Activated CD4-positive, alpha-beta memory T cell treated with anti-CD3 and anti-CD28 coated beads, Interleukin-2, amount 10 ng/mL, durations not matched to agents 7 days and 5 days (primary cell): ENCODE measurements at places on chromosomes 1 and 21. TPM values are rescaled to one million over a fixed set of nuclear protein-coding genes. Genes with fewer than 3 reads are reported as not detected.

- no peak overlapping the region for H3K27ac ChIP-seq
- H3K4me1 ChIP-seq: peaks cover 2% of the 10 kb centered on the region
- H3K36me3 ChIP-seq: no peaks in the 10 kb centered on the region
- DNase-seq: no peak
- H3K27me3 ChIP-seq: no peaks in the 10 kb centered on the region
- H3K4me3 ChIP-seq: no peak overlapping the region
Measured at GRCh38 chr1:24805534-24806301, 60.5 kb downstream of the CLIC4 start.

DNA sequence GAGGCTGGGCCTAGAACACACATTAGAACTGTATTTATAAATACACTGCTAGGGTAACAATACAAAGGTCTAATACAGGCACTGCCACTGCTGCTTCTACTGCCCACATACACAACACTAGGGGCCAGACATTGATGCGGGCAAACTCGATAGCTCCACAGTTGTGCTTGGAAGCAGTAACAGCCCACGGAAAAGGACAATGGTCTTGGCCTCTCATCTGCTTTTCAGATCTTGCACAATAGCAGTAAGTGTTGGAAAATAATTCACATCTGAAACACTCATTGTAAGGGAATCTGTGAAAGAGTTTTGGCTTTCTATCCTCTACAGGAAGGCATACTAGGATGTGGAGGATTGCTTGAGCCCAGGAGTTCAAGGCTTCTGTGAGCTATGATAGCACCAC lies 6.9 kb upstream of the SPOCD1 start:
- H3K4me3 ChIP-seq: no peak overlapping the region
- no peak overlapping the region for H3K27ac ChIP-seq
- DNase-seq: no peak

DNA sequence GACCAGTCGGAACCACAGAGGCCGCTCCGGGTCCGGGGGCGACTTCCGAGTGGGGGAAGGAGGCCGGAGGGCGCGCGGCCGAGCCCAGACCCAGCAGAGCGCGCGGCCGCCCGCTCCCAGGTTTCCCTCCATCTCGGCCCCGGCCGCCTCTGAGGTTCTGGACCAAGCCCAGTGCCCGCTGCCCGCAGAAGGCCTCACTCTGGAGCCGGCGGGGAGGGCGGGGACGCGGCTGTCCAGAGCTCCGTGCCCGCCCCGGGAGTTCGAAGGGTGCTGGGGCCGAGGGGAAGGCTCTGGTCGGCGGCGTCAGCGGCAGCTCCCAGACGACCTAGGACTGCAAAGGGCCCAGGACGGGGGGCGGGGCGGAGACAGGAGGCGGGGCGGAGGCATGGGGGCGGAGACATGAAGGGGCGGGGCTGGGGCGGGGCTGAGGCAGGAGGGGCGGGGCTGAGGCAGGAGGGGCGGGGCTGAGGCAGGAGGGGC lies 48.0 kb upstream of the SLC19A1 start:
- peak; percentile 80 for DNase-seq
- peaks cover 35% of the 10 kb centered on the region for H3K36me3 ChIP-seq
- H3K27me3 ChIP-seq: peaks cover 26% of the 10 kb centered on the region
- no peak overlapping the region for H3K27ac ChIP-seq
- H3K4me1 ChIP-seq: peaks cover 20% of the 10 kb centered on the region

Gene SNX7
- 0.18 TPM for total RNA-seq

GRCh38 chr1:181416268-181416860 lies 67.0 kb upstream of the CACNA1E start:
- H3K27me3 ChIP-seq: no peaks in the 10 kb centered on the region
- DNase-seq: no peak
- no peak overlapping the region for H3K4me3 ChIP-seq
- H3K36me3 ChIP-seq: no peaks in the 10 kb centered on the region

DNA sequence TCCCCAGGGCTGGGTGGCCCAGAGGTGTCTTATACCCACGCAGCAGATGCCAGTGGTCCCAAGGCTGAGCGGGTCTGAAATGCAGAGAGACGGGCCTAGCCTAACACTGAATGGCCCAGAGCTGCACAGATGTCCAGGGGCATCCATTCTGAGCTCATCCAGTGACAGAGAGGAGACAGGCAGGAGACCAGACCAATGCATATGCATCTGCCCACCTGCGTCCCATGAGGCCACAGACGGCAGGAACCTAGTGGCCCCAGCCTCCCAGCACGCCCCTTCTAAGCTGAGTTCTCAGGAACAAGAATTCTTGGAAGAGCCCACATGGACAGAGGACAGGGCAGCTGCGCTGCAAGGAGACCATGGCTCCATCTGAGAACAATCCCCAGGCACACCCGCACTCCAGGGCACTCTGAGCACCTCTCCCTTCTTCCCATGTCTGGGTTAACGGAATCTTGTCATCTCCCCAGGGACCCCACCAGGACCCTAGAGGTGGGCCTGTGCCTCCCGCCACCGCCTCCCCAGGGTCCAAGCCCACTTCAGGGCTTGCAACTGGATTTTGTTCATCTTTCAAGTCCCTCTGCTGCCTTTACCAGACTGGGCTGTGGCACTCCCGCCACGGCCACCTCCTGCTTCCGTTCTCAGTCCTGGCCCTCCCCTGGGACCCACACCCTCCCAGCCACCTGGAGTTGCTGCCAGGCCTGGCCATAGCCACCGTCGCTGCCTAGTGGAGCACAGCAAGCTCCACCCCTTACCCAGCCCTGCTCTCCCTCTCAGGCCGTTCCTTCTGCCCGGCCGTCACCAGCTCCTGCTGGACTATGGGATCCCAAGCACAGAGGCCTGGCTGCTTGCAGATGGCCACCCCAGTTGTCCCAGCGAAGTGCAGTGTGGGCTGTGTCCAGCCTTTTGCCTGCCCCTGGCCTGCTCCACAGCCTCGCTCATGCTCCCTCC lies 3.3 kb downstream of the WNT3A start:
- H3K27ac ChIP-seq: no peak overlapping the region
- H3K27me3 ChIP-seq: peaks cover 48% of the 10 kb centered on the region
- peaks cover 7% of the 10 kb centered on the region for H3K4me1 ChIP-seq
- no peaks in the 10 kb centered on the region for H3K36me3 ChIP-seq

- H3K4me1 ChIP-seq: peaks cover 10% of the 10 kb centered on the region
- H3K27ac ChIP-seq: no peak overlapping the region
- H3K36me3 ChIP-seq: peaks cover 2% of the 10 kb centered on the region
- H3K27me3 ChIP-seq: peaks cover 11% of the 10 kb centered on the region
- no peak overlapping the region for H3K4me3 ChIP-seq
Measured at GRCh38 chr1:228697207-228698016, 37.9 kb upstream of the RHOU start.

DNA sequence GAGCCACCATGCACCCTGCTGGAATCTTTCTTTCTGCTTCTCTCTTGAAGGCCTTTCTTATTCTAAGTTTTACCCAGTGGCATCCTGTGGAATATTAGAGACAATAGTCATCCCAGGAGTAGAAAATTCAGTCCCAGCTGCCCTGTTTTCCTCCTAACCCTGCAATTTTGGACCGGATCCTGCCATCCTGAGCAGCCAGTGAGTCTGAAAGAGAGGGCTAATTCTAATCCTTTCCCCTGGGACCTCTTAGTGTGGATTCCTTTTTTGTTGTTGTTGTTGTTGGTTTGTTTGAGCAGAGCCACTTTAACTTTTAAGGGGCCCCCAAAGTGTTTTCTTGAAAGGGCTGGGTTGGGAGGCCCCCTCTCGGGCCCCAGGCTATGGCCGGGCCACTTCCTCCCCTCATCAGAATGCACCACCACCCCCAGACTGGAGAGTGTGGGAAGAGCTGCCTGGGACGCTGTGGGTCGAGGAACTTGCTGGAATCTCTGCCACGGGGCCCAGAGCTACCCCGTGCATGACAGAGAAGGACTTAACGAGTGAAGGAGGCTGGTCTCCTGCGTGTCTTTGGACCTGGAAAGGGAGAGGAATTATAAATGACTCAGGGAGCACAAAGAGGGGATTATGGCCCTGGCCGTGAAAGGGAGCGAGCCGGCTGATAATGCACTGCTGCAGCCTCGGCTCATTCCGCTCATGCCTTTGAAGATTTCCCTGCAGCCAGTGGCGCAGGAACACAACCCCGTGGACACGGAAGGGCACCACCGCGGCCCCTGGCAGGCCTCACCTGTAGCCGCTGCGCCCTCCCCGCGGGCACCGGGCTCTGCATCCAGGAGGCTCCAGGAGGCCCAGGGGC lies 81.0 kb upstream of the AKT3 start:
- H3K36me3 ChIP-seq: no peaks in the 10 kb centered on the region
- H3K4me3 ChIP-seq: no peak overlapping the region
- H3K27ac ChIP-seq: no peak overlapping the region
- no peaks in the 10 kb centered on the region for H3K4me1 ChIP-seq
- peaks cover 5% of the 10 kb centered on the region for H3K27me3 ChIP-seq

Gene E2F2
- total RNA-seq: 98.9 TPM

GRCh38 chr1:8002921-8003320 lies 23.2 kb downstream of the ERRFI1 start:
- DNase-seq: no peak
- no peaks in the 10 kb centered on the region for H3K4me1 ChIP-seq
- no peak overlapping the region for H3K4me3 ChIP-seq
- no peaks in the 10 kb centered on the region for H3K27me3 ChIP-seq

- H3K27ac ChIP-seq: no peak overlapping the region
- H3K4me1 ChIP-seq: peaks cover 15% of the 10 kb centered on the region
- no peaks in the 10 kb centered on the region for H3K27me3 ChIP-seq
- no peaks in the 10 kb centered on the region for H3K36me3 ChIP-seq
Measured at GRCh38 chr1:9859281-9860014, 35.7 kb upstream of the CLSTN1 start.

DNA sequence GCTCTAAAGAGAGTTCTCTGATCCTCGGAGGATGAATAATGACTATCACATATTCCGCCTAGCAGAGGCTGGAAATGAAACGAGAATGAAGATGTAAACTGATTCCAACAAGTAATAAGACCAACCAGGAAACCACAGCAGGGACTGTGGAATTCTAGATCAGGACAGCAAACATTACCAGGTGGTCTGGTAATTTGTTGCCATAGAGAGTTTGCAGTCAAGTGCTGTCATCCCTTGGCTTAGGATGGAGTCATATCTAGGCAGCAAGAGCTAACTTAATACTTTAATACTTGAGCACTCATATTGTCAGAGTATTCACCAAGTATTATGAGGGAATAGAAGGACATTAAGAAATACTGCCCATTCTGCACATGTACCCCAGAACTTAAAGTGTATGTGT lies 45.1 kb upstream of the MUTYH start:
- H3K4me3 ChIP-seq: no peak overlapping the region
- no peaks in the 10 kb centered on the region for H3K36me3 ChIP-seq
- no peaks in the 10 kb centered on the region for H3K27me3 ChIP-seq
- no peak for DNase-seq
- no peaks in the 10 kb centered on the region for H3K4me1 ChIP-seq

DNA sequence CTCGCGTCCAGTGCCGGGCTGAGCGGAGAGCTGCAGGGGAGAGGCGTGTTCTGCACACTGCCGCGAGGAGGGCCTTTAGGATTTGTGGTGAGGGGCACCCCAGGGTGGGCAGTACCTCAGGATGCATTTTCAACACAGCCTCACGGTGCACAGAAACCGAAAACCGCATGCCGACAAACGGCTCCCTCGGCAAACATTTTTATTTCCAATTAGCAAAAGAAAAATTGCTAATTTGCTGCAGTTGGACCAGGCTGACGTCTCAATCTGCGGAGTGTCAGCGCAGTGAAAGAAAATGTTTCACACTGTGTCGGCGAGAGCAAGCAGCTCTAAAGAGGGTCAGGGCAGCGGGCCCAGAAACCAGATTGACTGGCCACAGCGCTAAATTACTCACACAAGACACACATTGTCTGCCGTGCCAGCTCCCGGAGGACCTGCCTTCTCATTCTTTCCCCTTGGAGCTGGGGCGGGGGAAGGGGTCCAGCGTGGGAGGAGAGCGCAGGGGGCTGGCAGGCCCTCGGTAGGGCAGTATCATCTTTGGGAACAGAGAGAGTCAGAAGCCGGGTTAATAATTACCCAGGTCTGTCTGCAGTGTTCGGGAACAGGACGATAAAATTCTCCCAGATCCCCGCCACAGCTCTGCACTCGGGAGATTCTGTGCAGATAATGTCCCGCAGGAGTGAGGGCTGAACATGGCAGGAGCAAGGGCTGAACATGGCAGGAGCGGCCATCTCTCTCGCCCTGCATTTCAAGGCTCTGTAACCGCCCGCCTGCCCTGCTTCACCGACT lies 150.2 kb downstream of the PRDM16 start:
- no peak overlapping the region for H3K27ac ChIP-seq
- H3K36me3 ChIP-seq: no peaks in the 10 kb centered on the region
- no peak for DNase-seq
- no peaks in the 10 kb centered on the region for H3K27me3 ChIP-seq
- no peaks in the 10 kb centered on the region for H3K4me1 ChIP-seq
- no peak overlapping the region for H3K4me3 ChIP-seq

- H3K27ac ChIP-seq: no peak overlapping the region
- DNase-seq: no peak
- no peaks in the 10 kb centered on the region for H3K36me3 ChIP-seq
- no peak overlapping the region for H3K4me3 ChIP-seq
- no peaks in the 10 kb centered on the region for H3K27me3 ChIP-seq
- H3K4me1 ChIP-seq: no peaks in the 10 kb centered on the region
Measured at GRCh38 chr1:215776336-215776735, 209.2 kb downstream of the KCTD3 start.

Gene CRP
- total RNA-seq: not detected

Gene ANGEL2
- total RNA-seq: 45.0 TPM

- H3K27ac ChIP-seq: no peak overlapping the region
- H3K4me1 ChIP-seq: no peaks in the 10 kb centered on the region
- no peaks in the 10 kb centered on the region for H3K27me3 ChIP-seq
- no peaks in the 10 kb centered on the region for H3K36me3 ChIP-seq
Measured at GRCh38 chr21:40797891-40798290, 49.1 kb downstream of the DSCAM start.

Gene SLC6A9
- 5.7 TPM for total RNA-seq

GRCh38 chr1:203304391-203304918 lies 864 bp upstream of the BTG2 start:
- no peak for DNase-seq
- H3K4me3 ChIP-seq: peak overlapping the region; percentile 98
- no peaks in the 10 kb centered on the region for H3K27me3 ChIP-seq
- peaks cover 63% of the 10 kb centered on the region for H3K4me1 ChIP-seq
- peak overlapping the region; percentile 92 for H3K27ac ChIP-seq

Gene PLEKHA6
- not detected for total RNA-seq

- H3K36me3 ChIP-seq: no peaks in the 10 kb centered on the region
- peaks cover 17% of the 10 kb centered on the region for H3K4me1 ChIP-seq
- DNase-seq: no peak
- H3K4me3 ChIP-seq: no peak overlapping the region
- no peaks in the 10 kb centered on the region for H3K27me3 ChIP-seq
- H3K27ac ChIP-seq: no peak overlapping the region
Measured at GRCh38 chr1:24769656-24770651, 24.7 kb downstream of the CLIC4 start.
